ENCODE measurements at places on chromosomes 4 and X. TPM values are rescaled to one million over a fixed set of nuclear protein-coding genes. Genes with fewer than 3 reads are reported as not detected.

The SMR3B gene
- total RNA-seq: not detected

The AKAP4 gene
- total RNA-seq: not detected

The HTN3 gene
- total RNA-seq: not detected

The S100P gene
- not detected for total RNA-seq

The SLC9B1 gene
- total RNA-seq: 2.5 TPM

Data from activated B cell treated with CpG ODN at 0.5 μM for 24 hours (primary cell).